Activated T-helper 2 cell treated with anti-CD3 and anti-CD28 coated beads, Interferon-gamma antibody, Interleukin-2, Interleukin-4, amounts not matched to agents 10 μg/mL and 5 μg/mL and 100 μg/mL, durations not matched to agents 14 hours and 24 hours and 36 hours (primary cell): ENCODE measurements at places on chromosomes 7 and 10. TPM values are rescaled to one million over a fixed set of nuclear protein-coding genes. Genes with fewer than 3 reads are reported as not detected.

The STEAP2 gene
- total RNA-seq: not detected in 2 replicates

DNA sequence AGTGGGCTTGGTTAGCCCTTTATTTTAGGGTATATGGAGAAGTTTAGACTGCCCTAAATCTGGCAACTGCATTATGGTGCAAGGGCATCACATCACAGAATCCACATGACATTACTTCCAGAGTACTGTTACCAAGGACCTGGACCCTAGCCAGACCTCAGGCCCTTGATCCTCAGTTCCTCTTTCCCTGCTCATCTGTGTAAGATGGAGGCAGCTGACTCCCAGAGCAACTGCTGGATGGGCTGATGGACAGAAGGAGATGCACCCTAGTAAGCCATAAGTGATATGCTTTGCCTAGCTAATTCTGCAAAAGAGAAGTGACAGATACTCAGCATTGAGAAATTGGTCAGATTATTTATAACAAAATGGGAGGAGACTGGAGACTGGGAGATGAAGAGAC lies 131.7 kb downstream of the DYNC1I1 start:
- no peak for DNase-seq

The HOXA6 gene
- not detected in 2 replicates for total RNA-seq

The DNAJC1 gene
- 24.0 and 24.5 TPM in 2 replicates for total RNA-seq

The DENND2A gene
- not detected in 2 replicates for total RNA-seq

GRCh38 chr7:46705386-46706255 lies 784.5 kb upstream of the IGFBP3 start:
- no peak for DNase-seq

The PON3 gene
- total RNA-seq: 0.14 and 0.30 TPM in 2 replicates

- DNase-seq: no peak
These were observed 156.6 kb upstream of the SEMA3D start for GRCh38 chr7:85343484-85343883.

GRCh38 chr10:42790835-42791234 lies 8.2 kb downstream of the BMS1 start:
- DNase-seq: no peak

GRCh38 chr7:142459551-142459963 lies 201.7 kb upstream of the PRSS58 start:
- no peak for DNase-seq

DNA sequence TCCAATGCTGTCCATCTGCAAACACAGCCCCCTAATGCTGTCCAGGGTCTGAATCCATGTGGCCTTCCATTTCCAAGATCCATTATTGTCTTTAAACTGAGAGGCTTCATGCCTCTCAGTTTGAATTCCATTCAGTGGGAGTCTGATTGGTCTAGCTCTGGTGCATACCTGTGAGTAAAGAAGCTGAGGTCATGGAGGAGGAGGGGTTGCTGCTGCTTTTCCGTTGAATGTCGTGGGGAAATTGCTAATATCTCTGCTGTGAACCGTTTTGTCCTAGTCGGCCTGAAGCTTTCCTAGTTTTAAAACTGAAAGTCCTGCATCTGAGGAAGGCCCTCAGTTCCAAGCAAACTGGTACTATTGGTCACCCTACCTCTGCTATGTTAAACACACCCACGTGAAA lies 17.7 kb downstream of the SH2D4B start:
- no peak for DNase-seq

The HOXA2 gene
- not detected in 2 replicates for total RNA-seq

DNA sequence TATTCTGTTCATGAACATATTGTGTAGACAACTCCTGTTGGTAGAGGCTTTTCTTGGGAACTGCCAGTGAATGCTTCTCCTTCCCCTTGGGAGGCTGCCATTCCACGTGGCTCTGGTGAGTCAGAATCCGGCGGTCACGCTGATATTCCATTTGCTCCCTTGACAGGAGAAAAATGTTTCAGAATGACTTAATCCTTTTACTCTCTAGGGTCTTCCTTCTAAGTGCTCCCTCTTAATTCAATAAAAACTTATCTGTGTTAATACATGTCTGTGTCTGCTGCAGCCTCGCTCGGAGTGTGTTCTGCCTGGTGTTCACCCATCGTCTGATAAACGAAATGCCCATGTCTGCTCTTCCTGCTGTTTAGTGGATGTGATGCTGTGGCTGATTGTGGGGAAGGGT lies 278.6 kb downstream of the ARHGAP12 start:
- no peak for DNase-seq

GRCh38 chr7:3149231-3149995 lies 105.7 kb upstream of the CARD11 start:
- DNase-seq: no peak

DNA sequence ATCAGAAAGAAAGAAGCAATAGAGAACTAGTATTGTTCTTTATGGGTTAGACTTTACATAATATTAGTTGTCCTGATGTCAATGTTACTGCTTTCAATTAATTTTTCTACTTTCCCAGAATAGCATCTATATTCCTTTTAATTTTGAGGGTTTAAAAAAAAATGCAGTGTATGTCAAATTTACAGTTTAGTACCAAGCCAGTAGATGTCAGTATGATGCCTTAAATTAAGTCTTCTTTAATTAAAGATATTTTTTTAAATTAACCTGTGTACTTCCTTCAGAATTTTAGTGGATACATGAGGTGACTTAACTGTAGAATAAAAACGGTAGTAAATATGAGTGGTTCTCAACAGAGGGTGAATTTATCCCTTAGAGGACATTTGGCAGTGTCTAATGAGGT lies 35.2 kb upstream of the STOX1 start:
- DNase-seq: no peak

The BEND7 gene
- not detected in 2 replicates for total RNA-seq

The DNAH11 gene
- total RNA-seq: 2.0 and 3.7 TPM in 2 replicates
